Activated gamma-delta T cell treated with Interleukin-2 at 50 U/mL for 16 hours (primary cell): ENCODE measurements at places on chromosomes 1 and 21.

DNA sequence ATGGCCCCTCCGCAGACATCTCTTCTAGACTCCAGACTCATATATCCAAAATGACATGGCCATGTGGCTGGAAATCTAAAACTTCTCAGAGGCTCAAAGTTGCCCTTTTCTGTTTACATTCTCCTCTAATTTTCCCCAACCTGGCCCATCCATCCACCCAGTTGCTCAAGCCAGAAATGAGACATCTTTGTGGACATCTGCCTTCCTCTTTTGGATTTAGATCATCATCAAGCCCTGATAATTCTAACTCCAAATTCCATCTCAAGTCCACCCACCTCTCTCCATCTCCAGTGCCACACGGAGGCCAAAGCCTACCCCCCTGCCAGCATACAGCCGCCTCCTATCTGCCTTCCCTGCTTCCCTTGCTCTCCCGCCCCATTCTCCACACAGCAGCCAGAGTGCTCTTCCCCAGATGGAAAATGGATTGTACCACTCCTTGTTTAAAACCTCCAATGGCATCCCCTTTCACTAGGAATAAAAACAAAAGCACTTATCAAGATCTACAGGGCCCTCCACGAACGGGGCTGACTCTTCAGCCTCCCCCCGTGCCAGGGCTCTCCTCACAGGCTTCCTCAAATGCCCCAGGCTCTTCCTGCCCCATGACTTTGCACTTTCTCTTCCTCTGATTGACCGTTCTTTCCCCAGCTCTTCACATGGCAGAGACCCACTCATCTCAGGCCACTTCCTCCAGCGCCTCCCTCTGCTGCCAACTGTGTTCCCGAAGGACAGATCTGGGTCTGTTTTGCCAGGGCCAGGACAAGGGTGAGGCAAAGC, 40.1 kb downstream of the SYT6 start:
- no peak for DNase-seq

DNA sequence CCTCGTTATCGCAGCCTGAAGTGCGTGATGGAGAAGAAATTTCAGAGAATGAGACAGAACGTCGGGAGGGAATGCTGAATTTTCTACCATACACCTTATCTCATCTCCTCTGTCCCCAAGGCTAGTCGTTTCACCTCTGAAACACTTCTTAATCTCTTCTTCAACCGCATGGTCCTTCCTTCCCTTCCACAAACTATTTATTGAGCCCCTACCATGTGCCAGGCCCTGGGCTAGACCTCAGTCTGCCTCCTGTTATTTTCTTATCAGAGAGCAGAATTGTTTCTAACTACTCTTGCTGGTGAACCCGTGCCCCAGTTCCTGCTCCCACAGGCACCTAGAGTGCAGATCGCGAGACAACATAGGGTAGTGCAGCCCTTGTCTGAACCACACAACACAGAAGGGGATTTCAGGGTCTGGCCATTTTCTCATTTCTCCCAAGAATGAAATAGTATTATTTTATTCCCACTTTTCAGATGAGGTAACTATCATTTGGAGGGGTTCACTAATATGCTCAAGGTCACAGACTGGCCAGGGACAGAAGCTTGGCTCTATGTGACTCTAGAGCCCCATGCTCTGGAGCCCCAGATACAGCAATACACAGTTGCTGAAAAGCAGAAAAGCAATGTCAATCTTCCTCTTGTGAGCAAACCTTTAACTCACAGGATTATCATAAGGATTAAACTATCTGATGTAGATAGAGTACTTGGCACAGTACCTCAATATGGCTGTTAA, 598 bp upstream of the ADIPOR1 start:
- no peak for DNase-seq

GRCh38 chr1:201653233-201653632, 114.3 kb downstream of the NAV1 start:
- no peak for DNase-seq

GRCh38 chr1:51610637-51611036, 6.3 kb upstream of the OSBPL9 start:
- no peak for DNase-seq

- DNase-seq = peak; percentile 19
These were observed at the start of gene WNT4 for GRCh38 chr1:22143065-22144033. Gene WNT4, minus strand, starts transcription at chr1:22143097. Its CDS starts 175 bp downstream, at chr1:22142922.

- no peak for DNase-seq
These were observed 51.2 kb downstream of the WLS start for GRCh38 chr1:68181165-68181556.

GRCh38 chr21:42276076-42276475, 39.1 kb downstream of the TFF3 start:
- DNase-seq = no peak
